ENCODE measurements at places on chromosomes 4 and X.

DNA sequence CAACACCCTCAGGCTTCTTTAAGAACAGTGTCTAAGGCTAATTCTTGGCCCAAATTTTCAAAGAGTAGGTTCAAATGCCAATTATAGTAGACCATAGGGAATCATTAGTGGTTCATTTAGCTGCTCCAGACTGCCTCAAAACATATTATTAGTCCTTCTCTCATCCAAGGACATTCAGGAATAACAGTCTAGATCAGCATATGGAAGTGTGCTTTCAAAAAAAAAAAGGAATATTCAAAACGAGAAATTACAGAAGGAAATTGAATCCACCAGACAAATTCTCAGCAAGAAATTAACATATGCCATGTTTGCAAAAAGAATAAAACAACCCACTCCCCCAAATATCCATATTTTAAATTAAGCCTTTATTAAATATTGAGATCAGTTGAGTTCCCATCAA is 293.1 kb downstream of the SMARCA1 start:
- DNase-seq: no peak

- no peak for DNase-seq
Observed at GRCh38 chrX:17595456-17596035, 141.7 kb upstream of the SCML1 start.

GRCh38 chr4:55747793-55748192 is 71.8 kb upstream of the EXOC1L start:
- DNase-seq: no peak

GRCh38 chr4:115841871-115842270 is 728.5 kb upstream of the NDST4 start:
- no peak for DNase-seq

GRCh38 chr4:9962611-9963314 is 58.5 kb downstream of the SLC2A9 start:
- no peak for DNase-seq

- DNase-seq: no peak
Observed at GRCh38 chr4:139633661-139634060, 32.0 kb upstream of the MGST2 start.

DNA sequence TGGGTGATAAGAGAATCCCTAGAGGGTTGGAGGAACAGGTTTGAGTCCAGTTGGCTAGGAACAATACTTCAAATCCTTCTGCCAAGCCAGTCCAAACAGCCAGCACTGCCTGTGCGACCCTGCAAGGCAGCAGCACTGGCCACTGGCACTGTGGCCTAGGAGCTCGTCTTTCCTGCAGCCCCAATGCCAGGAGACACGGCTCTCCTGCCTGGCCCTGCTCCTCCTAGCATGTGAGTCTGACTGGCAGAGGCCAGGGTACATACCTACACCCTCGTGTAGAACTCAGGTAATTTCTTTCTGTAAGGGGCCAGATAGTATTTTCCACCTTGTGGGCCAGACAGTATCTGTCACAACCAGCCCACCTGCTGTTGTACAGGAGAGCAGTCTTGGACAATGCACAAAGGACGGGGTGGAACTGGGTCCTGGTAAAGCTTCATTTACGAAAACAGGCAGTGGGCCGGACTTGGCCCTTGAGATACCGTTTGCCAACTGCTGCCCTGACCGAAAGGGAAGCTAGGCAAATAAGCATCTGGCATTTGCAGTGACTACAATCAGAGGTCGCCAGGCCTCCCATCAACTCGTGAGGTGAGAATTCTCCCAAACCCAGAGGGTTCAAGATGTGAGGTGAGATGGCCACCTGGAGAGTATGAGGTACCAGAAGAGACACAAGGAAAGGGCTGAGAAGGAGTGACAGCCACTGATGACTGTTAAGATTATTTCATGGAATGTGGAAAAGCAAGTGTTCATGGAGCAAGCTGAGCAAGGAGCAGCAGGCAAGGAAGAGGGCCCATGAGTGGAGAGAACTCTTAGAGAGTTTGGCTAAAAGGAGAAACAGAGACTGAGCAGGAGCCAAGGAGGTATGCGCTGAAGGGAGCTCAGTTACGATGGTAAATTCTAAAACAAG is 29.8 kb upstream of the IRAK1 start:
- no peak for DNase-seq

- no peak for DNase-seq
Observed at GRCh38 chrX:41481264-41482109, 34.3 kb downstream of the NYX start.

- DNase-seq: no peak
Observed at GRCh38 chr4:110926841-110927400, 304.0 kb upstream of the PITX2 start.

DNA sequence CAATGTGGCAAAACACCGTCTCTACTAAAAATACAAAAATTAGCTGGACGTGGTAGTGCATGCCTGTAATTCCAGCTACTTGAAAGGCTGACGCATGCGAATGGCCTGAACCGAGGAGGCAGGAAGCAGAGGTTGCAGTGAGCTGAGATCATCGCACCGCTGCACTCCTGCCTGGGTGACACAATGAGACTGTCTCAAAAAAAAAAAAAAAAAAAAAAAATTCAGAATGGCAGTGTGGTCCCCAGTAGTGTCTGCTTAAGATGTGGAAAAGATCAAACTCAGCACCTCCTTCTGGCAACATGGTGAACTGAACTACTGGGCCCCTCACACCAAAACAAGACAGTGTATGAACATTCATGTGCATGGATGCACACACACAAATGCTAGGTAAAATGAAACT is 32.2 kb downstream of the SMS start:
- DNase-seq: no peak

GRCh38 chrX:37658343-37659030 is 27.1 kb upstream of the XK start:
- DNase-seq: no peak

DNA sequence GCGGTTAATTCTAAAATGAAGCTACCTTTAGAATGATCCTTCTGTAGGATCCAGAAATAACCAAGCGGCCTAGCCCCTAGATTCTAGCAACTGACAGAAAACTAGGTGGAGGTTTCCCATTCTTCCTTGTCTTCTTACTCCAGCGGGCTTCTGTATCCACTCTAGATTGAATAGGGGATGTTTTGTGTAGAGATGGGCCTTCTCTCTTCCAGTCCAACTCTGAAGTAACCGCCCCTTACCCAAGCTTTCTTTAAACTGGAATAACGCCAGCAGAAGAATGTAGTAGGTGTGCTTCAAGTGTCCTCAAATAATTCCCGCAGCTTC is 386 bp upstream of the TMEM184C start:
- DNase-seq: no peak

DNA sequence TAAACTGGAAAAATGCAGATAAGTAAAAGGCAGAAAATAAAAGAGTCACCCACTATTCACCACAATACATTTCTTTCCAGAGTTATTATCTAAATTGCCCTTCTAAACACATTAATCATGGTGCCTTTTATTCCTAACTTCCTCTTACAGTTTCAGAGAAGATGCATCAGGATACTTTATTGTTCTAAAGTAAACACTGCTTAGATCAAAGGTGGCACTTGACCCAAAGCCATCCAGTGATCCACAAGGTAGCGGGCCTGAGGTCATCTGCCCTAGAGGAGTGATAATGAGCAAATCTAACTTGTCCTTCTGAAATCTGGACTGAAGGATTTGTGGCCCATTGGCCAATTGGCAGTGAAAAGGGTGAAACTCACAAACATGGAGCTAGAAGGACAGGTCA is 12.0 kb upstream of the TMEM154 start:
- DNase-seq: no peak

DNA sequence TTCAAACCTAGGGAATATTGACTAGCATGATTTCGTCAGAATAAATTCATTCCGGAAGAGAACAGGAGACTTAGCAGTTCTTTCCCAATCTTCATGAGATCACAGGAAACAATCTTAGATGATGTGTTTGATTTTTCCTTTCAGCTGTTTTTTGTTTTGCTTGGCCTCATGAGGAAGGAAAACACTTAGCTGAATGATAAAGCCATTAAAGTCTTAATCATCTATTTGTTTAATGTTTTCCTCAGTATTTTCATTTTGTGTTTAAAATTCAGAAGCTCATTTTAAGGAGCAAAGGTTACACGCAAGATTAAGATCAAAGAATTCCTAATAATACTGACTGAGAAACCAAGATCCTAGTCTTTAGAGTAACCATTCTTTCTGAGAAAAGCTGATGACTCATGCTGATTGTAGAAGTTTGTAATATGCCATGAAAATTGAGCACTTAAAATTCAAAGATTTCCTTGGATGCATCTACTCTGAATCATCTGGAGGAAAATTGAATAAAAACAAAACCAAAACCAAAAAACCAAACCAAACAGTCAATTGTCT is 15.4 kb upstream of the TBC1D19 start:
- DNase-seq: no peak

DNA sequence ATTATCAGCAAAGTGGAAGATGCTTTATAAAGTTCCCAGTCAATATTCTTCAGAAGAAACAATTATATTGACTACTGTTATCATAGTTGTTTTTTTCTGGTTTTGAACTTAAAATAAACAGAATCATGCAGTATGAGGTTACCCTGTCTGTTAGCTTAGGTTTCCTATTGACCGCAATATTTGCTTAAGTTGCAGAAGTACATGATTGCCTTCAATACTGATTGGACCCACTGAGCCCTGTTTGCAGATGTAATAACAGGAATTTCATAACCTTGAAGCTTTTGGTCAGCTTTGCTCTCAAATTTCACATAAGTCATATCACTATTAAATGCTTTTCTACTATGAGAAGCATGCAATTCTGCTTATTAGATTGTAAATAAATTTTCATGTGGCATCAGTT is 229.1 kb upstream of the FSTL5 start:
- no peak for DNase-seq

DNA sequence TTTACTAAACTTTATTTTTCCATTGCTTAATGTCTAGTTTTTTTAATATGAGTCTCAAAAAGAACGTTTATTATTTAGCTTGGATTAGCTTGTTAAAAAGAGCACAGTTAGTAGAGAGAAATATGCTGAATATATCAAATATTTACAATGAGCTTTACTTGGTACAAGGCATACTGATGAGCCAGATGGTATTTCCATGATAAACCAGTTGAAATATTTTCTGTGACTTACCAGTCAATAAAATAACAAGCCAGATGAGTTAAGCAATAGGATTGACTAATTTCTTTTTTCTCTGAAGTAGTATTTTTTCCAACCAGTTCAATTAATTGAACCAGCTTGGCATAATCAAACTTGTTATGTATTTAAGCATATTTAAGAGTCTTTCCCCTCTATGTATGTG is 134.1 kb downstream of the KLHL34 start:
- DNase-seq: no peak

DNA sequence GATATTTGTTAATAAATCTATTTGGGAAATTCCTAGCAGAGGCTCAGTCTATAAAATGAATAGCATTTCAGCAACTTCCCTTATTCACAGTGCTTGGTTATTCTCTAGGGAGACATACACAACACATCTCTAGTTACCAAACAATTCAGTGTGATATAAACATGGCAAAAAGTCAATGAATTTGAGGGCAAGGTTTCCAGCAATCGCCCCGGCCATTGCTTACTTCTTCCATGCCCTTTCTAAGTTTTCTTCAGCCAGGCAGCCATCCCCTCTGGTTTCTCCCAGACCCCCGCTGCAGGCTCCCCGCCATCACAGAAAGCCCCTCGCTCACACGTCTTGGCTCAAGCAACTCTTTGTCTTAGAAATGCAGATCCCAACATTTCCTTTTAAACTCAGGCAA is 4.4 kb downstream of the TLR7 start:
- DNase-seq: no peak

- DNase-seq: no peak
Observed at GRCh38 chr4:99723612-99724011, 66.0 kb upstream of the C4orf54 start.

DNA sequence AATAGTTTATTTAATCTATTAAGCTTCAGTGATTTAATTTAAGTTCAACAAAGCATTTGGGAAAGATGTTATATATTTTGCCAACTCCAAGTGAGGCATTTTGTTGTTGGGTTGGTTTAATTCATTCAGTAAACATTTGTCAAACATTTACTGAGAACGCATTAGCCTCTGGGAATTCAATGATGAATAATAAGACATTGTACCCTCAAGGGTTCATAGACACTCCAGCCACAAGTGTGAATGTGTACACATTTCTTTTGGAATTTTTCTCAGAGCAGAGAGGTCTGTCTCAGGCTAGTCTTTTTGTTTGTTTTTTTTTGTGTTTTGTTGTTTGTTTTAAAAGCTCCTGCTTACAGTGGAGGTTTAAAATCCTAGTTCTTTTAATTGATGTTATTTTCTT is 203.9 kb downstream of the SOWAHB start:
- DNase-seq: no peak

DNA sequence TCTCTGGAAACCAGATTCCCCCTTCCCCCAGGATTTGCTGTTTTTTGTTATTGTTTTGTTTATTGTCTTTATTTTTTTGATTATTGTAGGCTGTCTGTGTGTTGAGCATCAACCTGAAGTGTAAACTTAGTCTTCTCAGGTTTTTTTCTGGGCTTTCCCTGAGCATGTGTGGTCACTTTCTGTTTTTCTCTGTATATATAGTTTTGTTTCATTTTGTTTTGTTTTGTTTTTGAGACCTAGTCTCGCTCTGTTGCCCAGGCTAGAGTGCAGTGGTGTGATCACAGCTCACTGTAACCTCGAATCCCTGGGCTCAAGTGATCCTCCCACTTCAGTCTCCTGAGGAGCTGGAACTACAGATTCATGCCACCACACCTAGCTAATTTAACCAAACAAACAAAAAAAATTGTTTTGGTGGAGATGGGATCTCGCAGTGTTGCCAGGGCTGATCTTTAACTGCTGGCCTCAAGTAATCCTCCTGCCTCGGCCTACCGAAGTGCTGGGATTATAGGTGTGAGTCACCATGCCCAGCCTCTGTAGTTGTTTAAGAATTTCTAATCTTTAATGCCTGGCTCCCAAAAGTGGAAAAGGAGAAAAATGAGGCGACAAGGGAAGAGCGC is 9.1 kb downstream of the IL13RA1 start:
- DNase-seq: no peak

GRCh38 chr4:10506077-10506476 is 48.9 kb upstream of the ZNF518B start:
- DNase-seq: no peak

DNA sequence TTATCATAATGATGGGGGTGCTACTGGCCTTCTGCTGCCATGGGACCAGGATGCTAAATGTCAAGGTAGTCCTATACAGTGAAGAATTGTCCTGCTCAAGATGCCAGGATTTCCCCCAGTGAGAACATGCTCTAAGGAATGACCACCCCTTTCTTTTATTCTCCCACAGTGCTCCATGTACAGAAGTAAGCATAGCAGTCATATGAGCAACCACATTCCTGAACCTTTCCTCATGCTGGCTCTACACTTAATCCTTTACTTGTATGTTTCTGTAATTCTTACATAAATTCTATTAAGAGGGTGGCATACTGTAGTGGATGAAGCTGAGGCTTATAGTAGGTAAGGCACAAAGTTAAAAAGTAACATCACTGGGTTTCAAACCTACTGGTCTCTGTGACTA is 20.2 kb downstream of the CYP2U1 start:
- no peak for DNase-seq

DNA sequence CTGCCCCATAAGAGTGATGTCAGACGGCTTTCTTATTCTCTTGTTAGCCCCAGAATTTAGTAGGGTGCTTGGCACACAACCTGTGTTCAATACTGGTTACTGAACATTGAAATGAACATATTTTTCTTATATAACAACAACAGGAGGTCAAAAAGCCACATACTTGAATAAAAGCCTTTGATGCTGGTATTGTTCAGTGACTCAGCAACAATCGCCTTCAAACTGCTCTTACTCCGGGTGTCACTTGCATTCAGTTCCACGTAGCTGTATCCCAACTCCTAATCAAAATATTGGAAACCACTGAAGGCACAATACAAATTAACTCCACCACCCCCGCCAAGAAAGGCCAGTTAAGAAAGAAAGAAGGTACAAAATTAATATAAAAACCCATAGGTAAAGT is 61.5 kb downstream of the RFC1 start:
- no peak for DNase-seq

GRCh38 chr4:90689739-90690138 is 562.5 kb downstream of the CCSER1 start:
- DNase-seq: no peak
